ENCODE measurements at places on chromosomes 7 and 10.

- DNase-seq, result no peak
These were observed 427.7 kb downstream of the RPS24 start for GRCh38 chr10:78461333-78461732.

GRCh38 chr10:97748116-97748515 is 11.2 kb downstream of the ZFYVE27 start:
- no peak for DNase-seq

DNA sequence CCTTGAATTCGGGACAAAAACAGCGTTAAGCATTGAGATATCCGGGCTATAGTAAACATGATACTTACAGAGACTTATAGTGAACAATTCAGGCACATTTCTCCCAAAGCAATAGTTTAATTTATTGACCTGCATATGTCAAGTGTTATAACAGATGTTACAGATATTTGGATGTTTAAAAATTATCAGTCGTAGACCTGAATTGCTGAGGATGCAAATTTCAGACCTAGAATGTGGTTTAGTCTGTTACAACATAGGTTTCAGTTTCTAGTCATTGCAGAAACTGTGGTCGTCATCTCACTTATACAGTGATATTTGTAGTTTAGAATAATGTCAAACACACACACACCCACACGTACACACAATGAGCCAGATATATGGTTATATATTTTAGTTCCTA is 85.2 kb downstream of the VTI1A start:
- DNase-seq, result no peak

DNA sequence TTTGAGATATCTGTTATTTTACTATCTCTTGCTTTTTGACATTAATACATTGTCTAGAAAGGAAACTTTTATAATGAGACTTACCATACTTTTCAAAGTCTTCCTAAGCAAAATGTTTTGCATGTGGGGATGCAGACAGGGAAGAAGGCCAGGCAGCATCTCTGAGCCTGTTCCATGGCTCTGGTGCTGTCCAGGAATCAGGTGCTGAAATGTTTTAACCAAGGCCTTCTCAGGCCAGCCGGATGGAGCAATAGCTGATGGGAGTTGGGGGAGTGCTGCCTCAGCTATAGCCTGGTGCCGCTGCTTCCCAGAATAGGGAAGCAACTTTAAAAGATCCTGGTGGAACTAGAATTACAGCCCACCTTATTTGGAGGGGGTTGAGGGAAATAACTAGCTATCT is 38.5 kb downstream of the CRTAC1 start:
- DNase-seq, result no peak

DNA sequence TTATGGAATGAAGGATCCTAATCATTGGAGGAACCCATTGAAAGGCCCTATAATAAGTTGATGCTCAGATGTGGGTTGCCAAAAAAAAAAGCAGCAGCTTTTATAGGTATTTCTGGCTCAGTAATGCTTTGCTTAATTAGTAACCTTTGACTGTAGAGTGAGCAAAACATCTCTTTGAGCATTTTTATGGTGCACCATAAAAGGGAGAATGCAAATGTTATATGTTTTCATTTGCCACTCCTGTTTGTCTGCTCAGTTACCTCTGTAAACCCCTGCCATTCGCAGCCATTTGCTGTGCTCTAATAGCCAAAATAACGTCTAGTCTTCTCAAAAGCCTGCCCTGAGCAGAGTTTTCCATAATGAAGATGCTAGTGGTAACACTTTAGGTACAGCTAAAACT is 589.1 kb upstream of the FOXK1 start:
- DNase-seq, result no peak

- DNase-seq, result no peak
These were observed 133.6 kb downstream of the ZMIZ1 start for GRCh38 chr10:79202188-79203013.

GRCh38 chr10:75612904-75613684 is 181.7 kb downstream of the LRMDA start:
- DNase-seq, result no peak

GRCh38 chr10:14683256-14683655 is 91.4 kb downstream of the FAM107B start:
- DNase-seq, result no peak

DNA sequence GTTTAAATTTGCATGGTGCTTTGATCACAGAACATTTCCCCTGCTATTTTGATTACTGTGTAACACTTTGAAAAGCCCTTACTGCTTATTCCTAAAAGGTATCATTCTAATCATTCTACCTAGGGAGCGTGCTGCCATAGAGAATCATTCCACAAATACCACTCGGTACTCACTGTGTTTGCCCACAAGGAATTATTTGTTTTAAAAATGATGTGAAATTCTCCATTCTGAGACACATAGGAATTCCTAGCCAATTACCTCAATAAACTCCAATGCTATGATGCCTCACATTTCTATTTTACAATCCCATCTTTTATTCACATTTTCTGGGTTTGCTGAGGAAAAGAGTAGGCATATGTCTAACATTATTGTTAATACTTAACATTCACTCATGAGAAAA is 16.2 kb upstream of the TES start:
- DNase-seq, result no peak

DNA sequence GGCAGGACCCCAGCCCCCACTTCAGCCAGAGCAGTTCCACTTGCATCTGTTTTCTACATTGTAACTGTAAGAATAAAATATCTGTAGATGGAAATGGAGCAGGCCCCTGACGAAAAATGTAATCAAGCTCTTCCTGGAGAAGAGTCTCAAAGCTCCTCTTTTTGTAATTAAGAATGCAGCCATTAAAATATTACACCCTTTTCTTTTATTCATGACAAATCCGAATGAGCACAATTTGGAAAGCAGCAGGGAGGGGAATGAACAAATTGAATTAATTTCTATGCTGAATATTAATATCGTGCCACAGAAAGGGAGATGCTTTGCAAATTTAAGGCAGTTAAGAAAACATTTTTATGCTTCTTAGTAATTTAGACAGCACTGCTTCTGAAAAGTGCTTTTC is 24.8 kb upstream of the CAPZA2 start:
- DNase-seq, result no peak

DNA sequence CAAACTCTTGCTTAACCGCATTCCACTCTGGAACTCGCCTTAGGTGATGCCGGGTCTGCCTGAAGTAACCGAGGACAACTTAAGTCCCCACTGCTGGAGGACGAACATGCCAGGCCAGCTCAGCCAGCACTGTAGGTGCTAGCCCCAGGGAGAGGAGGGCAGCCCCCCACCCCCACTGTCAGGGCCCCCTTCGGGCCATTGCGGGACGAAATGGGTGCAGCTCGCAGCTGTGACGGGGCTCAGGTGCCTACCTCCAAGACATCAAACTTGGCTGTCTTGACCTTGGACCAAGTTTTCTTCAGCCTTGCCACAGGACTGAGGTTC is 60.4 kb downstream of the CSGALNACT2 start:
- no peak for DNase-seq

GRCh38 chr10:113441220-113441619 is 111.6 kb upstream of the HABP2 start:
- DNase-seq, result no peak

- no peak for DNase-seq
These were observed 1.1 kb downstream of the YAE1 start for GRCh38 chr7:39567294-39567693.

DNA sequence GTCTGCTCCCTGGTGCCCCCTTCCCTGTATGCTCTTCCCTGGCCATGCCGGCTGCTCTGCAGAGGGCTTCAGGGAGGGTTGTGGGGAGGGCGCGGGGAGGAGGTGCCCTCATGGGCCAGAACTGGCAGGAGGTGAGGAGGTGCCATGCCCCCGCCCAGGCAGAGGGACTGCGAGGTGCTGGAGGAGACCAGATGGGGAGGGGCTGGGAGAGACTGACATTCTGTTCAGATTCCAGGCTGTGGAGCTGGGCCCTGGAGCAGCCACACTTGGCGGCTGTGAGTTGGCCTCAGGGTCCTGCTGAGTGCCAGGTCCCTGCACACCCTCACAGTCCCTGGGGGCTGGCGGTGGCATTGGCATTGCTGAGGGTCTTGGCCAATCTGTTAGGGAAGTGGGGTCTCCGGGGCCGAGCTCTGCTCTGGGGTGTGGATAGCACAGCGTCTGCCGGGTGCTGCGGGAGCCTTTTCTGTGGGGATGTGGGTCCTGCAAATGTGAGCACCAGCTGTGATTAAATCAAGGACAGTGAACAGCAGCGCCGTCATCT is 25.4 kb downstream of the INPP5A start:
- DNase-seq, result no peak

DNA sequence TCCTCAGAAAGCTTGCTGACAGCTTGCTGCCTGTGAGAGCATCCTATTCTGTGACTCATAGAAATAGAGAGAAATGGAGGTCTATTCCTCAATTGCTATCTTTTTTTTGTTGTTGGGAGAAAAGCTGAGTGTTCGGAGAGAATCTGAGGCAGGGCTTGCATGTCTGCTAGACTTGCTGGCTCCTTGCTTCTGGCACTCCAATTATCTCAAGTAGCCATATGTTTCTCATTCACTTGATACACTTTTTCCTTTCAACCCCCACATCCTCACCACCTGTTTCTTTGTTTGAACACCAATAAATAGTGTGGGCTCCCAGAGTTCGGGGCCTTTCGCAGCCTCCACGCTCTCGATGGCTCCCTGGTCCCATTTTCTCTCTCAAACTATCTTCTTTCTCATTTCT is 172.2 kb downstream of the SH2D4B start:
- DNase-seq, result no peak
